Activated naive CD4-positive, alpha-beta T cell treated with anti-CD3 and anti-CD28 coated beads, Interleukin-2, amount 10 ng/mL, durations not matched to agents 7 days and 5 days (primary cell): ENCODE measurements at places on chromosomes 6 and 20.

- DNase-seq: no peak
Observed at GRCh38 chr20:16624106-16624505, 50.9 kb upstream of the KIF16B start.

DNA sequence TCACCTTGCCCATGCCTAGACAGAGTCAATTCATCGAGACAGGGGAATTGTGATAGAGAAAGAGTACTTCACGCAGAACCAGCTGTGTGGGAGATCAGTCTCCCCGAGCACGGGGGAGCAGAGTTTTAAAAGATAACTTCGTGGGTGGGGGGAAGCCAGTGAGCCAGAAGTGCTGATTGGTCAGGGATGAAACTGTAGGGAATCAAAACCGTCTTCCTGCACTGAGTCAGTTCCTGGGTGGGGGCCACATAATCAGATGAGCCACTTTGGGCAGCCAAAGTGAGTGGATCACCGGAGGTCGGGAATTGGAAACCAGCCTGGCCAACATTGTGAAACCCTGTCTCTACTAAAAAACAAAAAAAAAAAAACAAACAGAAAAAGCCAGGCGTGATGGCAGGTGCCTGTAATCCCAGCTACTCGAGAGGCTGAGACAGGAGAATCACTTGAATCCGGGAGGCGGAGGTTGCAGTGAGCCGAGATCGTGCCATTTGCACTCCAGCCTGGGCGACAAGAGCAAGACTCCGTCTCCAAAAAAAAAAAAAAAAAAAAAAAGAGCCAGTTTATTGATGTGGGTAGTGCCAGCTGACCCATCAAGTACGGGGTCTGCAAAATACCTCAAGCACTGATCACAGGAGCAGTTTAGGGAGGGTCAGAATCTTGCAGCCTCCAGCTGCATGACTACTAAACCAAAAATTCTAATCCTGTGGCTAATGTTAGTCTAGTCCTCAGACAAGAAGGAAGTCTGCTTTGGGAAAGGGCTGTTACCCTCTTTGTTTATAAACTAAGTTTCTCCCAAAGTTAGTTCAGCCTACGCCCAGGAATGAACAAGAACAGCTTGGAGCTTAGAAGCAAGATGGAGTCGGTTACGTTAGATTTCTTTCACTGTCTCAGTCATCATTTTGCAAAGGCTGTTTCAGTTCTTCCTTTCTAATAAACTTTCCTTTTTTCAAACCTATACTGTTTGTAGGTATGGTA, 3.9 kb upstream of the TRIM39 start:
- DNase-seq: no peak

- DNase-seq: no peak
Observed at GRCh38 chr20:56955680-56956079, 310.8 kb downstream of the BMP7 start.

DNA sequence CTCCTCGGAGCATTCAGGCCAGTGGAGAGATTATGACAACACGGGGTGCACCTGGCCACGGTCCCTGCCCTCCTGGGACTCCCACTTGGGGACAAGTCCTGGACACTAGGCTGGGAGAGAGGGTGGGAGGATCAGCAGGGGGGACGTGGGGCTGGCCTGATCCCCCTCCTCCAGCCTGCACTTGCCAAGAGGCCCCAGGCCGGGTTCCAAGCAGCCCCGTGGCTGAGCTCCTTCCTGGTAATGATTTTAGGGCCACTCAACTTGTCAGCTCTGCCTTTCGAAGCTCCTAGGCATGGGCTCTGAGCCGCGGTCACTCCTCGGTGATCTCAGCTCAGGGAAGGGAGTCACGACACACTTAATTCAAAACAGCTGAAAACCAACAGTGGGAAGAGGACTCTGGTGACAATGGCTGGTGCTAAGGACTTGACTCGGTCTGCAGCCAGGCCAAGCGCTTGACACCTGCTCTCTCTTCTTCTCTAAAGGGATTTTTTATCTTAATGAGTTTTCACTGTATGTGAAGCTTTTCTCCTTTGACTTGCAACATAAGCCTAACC, 161.7 kb downstream of the BMP7 start:
- DNase-seq: no peak

DNA sequence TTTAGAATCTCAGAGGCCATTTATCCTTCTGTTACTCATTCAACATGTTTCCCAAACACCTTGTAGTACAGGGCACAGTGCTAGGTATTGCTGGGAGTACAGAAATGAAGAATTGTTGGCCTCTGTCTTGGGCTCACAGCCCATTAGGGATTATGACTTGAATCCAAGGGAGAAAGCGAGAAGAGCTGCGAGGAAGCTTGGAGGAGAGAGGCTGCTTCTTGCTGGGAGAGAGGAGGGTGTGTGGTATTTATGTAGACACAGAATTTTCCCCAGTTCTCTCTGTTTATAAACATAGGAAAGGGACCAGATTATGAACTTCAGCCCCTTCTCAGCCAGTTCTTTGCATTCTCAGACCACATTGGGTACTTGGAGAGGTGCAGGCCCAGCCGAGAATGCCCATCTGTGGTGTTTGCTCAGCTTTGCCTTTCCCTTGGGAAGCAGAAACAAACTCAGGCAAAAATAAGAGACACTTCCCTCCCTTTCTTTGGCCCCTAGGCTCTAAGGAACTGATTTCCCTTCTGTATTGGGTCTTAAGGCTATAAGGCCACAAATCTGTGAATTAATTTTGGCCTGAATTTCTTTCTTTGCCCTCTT, 17.9 kb downstream of the CHMP4B start:
- DNase-seq: no peak

GRCh38 chr20:37421988-37422387, 76.0 kb downstream of the SRC start:
- no peak for DNase-seq

GRCh38 chr6:26170951-26171841, 84.0 kb downstream of the HFE start:
- DNase-seq: no peak

- DNase-seq: no peak
Observed at GRCh38 chr20:45818239-45818638, 5.8 kb downstream of the UBE2C start.

- no peak for DNase-seq
Observed at GRCh38 chr6:32170294-32170693, 5.6 kb downstream of the AGPAT1 start.

- peak; percentile 84 for DNase-seq
Observed at GRCh38 chr6:31737991-31738979, 1.5 kb upstream of the MSH5 start.

- no peak for DNase-seq
Observed at GRCh38 chr6:75091467-75092190, 114.2 kb downstream of the COL12A1 start.

GRCh38 chr6:109793792-109794191, 102.7 kb downstream of the FIG4 start:
- no peak for DNase-seq

GRCh38 chr20:35523298-35523888, 6.1 kb downstream of the C20orf173 start:
- peak; percentile 54 for DNase-seq

- DNase-seq: no peak
Observed at GRCh38 chr6:13034316-13034715, 294.0 kb downstream of the TBC1D7 start.

- no peak for DNase-seq
Observed at GRCh38 chr6:1929931-1930330, 315.5 kb downstream of the GMDS start.

- no peak for DNase-seq
Observed at GRCh38 chr20:32077190-32077589, 25.1 kb downstream of the HCK start.

GRCh38 chr6:129672881-129673631, 36.9 kb downstream of the ARHGAP18 start:
- peak; percentile 35 for DNase-seq

DNA sequence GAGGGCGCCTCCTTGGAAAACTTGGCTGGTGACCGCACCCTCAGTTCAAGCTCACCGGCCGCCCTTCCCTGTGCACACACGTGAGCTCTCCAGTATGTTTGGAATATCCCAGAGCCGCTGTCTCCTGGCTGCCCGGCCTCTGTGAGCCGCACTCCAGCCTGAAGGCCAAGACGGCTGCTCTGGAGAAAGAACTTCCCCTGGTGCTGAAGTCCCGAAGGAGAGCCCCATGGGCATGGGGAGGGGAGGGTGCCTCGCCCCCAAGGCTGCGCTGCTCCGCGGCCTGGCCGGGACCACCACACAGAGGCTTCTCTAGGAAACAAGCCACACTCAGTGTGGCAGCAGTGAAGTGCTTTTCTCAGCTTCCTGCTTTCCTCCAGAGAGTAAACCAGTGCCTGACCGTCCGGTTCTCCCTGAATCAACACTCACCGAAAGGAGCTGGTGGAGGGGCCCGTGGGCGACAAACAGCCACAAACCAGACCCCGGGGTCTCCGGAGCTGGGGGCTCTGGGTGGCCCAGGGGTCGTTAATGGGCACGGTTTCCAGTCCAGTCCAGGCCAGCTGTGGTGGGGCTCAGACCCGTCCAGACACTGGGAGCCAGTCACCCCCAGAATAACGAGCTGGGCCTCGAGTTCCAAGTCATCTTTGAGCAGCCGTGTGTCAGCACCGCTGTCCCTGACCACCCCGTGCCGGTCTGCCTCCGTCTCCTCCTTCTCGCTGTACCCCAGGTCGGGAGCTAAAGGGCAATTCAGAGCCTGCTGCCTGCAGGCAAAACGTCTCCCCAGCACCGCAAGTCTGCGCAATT, 87.4 kb upstream of the BHLHE23 start:
- peak; percentile 17 for DNase-seq

GRCh38 chr20:14761903-14762302, 424.5 kb upstream of the FLRT3 start:
- DNase-seq: no peak

DNA sequence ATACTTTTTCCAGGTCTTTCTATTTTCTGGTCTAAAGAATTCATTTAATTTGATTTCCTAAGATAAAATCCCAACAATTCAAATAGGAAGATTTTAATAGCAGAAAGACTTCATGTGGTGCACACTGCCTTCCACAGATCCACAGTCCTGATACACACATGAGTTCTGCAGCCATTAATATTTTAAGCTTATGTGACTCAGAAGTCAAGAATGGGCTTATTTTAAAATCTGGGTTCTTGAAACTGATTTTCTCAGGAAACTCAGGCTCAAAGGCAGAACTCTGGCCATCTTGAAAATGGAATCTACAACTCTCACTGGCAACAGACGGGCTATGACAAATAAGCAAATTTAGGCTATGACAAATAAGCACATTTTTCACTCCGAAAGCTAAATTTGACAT, 88.2 kb downstream of the COL12A1 start:
- no peak for DNase-seq

DNA sequence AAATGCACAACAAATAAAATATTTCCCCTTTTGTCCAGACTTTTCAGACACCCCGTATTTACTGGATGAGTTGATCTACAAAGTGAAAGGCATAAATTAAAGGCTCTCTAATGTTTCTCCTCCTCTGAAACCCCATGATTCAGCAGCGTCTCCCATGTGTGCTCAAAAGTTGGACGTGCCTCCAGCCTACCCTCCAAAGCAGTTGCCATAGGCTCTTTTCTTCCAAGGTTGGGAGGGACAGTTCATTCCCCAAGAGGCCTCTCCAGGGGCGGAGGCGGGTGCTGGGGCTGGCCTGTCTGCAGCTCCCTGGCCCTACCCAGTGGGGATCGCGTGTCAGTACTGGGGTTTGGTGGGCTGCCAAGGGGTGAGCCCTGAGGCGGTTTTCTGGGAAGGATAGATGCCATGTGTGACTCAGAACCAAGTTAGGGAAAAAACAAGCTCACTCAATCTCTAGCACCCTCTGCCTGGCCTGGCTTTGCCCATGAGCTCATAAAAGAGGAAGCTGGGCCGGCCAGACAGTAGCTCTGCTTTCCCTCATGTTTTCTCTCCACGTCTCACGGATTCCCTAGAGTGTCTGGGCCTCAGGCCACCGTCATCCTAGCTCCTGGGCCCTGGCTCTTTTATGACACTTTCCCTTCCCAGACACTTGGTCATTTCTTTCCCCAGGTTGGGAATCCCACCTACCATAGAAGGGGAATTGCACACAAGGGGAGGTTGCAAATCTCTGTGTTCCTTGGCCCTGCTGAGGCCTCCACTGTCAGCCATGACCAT, 8.0 kb upstream of the IER3 start:
- no peak for DNase-seq

DNA sequence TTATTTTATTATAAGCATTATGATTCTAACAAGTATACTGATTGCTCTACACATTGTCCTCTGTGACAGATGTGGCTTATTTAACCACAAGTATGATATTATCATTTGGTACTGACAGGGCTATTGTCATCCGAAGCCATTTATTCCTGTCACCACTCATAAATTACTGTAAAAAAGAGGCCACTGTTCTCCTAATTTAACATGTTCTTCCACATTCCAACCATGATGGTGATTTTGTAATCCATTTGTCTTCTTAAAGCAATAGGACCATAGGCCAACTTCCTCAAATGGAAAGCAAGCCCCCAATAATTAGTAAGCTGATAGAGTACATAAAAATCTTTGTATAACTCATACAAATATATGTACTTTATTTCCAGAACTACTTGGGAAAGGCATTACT, 50.6 kb downstream of the FUT9 start:
- DNase-seq: no peak

DNA sequence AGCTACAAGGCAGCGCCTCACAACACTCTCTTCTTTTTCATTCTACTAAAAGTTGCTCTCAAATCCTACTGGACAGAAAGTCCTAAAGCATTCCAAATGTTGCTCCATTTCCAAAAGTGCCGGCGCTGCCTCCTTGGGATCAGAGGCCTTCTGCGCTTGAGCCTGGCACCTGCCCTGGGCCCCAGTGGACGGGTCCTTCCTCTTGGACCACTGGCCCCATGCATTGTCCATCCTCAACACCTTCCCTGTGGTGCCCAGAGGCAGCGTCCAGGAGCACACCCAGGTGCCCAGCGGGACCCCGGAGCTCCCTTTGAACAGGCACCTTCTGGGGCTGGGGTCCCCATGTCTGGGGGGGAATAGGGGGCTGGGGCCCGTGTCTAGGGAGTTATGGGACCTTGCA, 205.2 kb downstream of the ERMARD start:
- no peak for DNase-seq

DNA sequence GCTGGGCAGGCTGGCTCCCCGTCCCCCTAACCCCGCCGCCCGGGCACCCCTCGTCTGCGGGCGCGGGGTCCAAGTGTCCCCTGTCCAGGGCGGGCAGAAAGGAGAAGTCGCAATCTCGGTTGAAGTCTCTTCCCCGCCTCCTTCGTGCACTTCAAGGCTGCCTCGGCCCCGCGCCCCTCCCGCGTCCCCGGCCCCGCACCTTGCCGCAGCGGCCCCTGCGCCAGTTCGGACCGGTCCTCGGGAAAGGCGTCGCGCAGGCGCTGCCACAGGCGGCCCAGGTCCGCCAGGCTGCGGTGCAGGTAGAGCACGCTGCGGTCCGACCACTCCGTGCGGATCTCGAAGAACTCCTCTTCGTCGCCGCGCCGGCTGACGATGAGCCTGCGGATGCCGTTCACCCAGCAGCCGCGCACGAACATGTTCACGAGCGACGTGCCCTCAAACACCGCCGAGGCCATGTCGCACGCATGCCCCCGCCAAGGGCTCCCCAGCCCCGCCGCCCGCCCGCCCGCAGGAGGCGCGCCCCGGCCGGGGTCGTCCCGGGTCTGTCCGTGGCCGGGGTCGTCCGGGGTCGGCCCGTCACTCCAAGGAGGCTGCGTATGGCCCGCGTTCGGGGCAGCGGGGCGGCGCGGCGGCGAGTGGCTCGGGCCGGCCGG, at the start of gene PXDC1:
Gene PXDC1 (minus strand): TSS at position 637 of the 653 bp plus-strand sequence. CDS start 182 bp downstream, at position 455.
- peak; percentile 46 for DNase-seq
